ENCODE measurements at places on chromosomes 5 and 9. TPM values are rescaled to one million over a fixed set of nuclear protein-coding genes. Genes with fewer than 3 reads are reported as not detected.

TNFSF15 gene
- 0.74 TPM for total RNA-seq

GTF3C4 gene
- 8.8 TPM for total RNA-seq

DNA sequence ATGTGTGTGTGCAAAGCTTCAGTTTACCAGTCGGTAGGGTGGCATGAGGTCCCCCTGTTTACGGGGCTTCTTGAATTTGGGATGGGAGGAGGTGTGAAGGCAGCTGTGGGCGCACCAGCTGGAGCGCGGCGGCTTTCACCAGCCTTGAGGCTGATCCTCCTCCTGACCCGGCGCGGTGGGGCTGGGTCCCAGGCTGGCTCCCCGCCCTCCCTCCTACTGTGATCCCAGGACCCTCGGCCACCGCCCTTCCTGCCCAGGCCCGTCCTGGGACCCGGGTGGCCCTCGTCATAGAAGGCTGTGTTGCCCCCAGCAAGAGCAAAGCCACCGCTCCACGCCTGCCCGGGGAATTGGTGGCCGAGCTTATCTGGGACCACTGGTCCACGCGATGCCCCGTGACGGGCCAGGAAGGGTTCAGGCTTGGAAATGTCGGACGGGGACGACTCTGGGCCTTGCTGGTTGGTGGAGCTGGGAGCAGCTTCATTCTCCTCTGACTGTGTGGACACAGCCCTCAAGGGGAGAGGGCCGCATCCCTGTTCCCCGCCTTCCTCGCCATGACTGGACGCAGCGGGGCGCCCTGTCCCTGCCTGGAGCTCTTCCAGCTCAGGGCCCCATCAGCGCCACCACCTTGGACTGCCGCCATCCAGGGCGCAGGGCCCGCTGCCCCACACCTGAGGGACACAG lies 271.1 kb upstream of the IRX1 start:
- DNase-seq = no peak

DNA sequence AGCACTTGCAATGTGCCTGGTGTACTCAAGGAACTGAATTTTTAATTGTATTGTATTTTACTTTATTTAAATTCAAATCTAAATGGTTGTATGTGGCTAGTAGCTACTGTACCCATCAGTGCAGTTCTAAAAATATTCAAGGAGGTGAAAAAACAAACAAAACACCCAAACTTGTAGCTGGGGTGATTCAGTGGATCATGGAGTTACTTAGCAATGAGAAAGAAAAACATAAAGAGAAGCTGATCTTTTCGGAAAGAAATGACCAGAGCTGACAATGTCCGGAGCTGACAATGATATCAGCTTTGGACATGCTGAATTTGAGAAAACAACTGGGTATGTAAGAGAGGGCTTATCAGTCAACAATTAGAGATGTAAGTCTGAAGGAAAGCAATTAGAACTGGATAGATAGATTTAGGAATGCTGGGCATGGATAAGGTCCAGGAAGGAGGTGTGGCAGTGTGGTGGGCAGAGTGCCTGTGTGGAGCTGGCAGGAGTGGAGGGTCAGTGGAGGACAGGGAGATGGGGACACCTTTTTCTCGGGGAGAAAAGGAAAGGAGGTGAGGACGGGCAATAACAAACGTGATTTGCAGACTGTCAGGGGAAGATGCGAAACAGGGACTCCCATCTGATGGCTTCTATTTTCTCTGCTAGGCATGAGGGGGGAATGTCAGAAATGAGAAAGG lies 113.2 kb downstream of the DCP2 start:
- peak; percentile 56 for DNase-seq

DNA sequence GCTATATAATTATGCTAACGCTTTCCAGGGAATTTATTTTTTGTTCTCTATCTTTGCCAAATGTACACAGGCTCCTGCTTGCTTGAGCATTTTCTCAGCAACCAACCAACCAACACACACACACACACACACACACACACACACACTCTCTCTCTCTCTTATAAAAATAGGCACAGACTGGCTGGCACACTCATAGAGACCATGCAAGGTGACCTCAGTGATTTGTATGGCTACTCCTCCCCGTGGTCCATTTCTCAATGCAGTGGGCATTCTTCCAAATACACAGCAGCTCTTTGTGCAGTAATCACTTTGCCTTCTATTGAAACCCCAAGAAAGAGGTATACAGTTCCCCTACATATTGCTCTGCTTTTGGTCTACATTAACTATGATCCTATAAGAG lies 416.0 kb downstream of the MAN2A1 start:
- no peak for DNase-seq

Data from vagina (tissue), 2 donors.